ENCODE measurements at places on chromosomes 1 and 21.

GRCh38 chr1:65765631-65766030 is 27.1 kb upstream of the PDE4B start:
- no peak for DNase-seq

GRCh38 chr1:213876531-213876930 is 111.2 kb upstream of the PROX1 start:
- no peak for DNase-seq

DNA sequence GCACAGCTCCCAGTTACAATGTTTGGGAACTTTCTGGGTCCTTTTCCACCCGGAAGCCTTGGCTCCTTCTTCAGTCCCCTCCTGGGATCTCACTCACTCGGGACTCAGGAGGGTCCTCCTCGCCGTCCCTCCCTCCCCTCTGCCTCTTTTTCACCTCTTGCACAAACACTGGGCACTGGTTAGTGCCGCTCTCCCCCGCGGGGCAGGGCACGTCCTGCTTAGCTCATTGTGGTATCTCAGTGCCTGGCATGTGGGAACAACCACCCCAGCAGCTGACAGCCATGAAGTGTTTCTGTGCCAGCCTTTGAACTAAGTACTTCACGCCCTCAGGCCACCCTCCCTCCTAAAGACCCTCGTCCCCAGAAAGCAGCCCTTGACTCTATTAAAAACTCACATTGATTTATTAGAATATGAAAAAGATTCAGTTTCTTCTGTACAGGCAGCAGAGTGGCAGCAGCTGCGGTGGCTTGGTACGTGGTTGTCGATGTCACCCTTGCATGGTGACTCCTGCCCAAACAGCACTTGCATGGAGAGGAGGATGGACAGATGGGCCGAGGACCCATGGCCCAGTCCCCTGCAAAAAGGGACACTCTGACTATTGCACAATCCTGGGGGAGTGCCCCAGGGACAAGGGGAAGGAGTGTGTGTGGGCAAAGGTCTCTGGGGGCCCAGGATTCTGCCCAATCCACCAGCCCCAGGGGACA is 56.3 kb downstream of the SLC9A1 start:
- no peak for DNase-seq

DNA sequence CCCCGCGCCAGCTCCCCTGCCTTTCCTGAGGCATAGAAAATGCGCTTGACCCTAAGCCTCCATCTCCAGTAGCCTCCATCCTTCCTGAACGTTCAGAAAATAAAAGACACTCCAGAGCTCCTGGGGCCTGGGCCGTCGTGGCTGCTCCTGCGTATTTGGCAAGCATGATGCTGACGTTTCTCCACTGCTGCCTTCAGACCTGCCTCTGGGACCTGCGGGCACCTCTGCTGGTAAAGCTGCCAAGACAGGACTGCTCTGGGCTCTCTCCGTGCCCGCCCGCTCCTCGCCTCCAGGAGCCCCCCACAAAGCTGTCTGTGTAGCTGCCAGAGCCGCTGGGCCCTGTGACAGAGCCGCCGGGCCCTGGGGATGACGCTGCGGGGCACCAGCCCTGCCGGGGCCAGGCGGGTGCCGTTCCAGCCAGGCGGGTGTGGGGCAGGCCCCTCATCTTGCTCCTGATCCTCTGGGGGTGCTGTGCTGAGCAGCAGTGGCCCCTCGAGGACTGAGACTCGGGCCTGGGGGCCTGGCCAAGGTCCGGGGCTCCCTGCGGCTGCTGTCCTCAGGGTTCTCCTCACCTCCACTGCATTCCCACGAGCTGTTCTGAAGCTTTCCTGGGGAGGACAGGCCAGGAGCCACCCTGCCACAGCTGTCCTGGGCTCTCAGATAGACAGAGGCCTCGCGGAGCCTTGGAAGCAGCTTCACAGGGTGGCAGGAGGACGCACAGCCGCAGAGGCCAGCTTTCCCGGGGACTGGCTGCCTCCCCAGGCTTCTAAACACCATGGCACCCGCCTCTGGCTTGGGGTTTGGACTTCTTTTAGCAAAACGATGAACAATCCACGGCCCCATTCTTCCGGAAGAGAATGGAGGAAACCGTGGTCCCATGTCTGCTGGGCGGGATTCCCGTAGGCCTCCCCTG is 48.1 kb downstream of the MORN1 start:
- DNase-seq, result no peak

GRCh38 chr21:27725916-27726315 is 759.0 kb upstream of the ADAMTS5 start:
- no peak for DNase-seq

DNA sequence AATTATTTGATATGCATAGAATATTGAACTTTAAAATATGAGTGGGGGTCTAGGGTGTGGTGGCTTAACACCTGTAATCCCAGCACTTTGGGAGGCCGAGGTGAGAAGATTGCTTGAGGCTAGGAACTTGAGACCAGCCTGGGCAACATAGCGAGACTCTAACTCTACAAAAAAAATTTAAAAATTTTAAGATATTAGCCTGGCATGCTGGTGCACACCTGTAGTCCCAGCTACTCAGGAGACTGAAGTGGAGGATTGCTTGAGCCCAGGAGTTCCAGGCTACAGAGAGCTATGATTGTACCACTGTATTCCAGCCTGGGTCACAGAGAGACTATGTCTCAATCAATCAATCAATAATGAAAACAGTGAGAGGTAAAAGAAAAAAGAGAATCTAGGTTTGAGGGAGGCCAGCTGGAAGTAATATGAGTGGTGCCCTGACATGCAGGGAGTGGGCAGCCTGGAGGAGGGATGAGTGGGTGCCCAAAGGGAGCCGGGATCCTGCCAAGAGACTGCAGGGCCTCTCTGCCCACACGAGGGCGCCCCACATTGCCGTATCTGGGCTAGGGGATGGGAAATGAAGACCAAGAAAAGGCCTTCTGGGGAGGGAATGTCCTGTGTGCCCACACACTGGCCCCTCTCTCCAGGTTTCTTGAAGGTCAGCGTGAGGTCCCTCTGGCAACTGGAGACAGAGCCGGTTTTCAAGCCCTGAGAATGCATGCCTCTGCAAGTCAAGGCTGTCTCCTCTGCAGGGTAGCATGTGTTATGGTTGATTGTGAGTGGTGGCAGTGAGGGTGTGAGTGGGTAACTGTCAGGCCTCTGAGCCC is 93.9 kb upstream of the PPM1J start:
- no peak for DNase-seq

- no peak for DNase-seq
Measured at GRCh38 chr1:95384567-95384966, 150.6 kb downstream of the RWDD3 start.

DNA sequence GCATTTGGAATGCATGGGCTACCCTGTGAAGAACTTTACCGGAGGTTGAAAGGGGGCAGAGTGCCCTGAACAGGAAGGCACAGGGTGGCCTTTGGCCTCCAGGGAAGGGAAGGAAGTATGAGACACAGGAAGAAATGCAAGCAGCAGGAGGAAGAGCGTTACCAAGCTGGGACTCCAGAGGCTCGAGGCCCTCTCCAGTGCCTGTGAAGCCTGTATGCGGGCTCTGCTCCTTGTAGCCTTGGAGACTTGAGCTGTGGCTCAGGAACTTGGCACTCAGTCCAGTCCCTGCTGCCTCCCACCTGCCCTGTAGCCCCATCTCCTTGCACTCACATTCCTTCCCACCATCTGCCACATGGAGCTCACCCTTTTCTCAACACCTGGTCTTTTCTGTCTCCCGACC is 33.5 kb upstream of the RNF19B start:
- DNase-seq, result no peak

GRCh38 chr1:90187323-90187585 is 192.3 kb downstream of the ZNF326 start:
- DNase-seq, result no peak

- no peak for DNase-seq
Measured at GRCh38 chr1:182910143-182910542, 42.8 kb downstream of the SHCBP1L start.

GRCh38 chr1:212858461-212859265 is 588 bp downstream of the FLVCR1 start:
- DNase-seq, result no peak

DNA sequence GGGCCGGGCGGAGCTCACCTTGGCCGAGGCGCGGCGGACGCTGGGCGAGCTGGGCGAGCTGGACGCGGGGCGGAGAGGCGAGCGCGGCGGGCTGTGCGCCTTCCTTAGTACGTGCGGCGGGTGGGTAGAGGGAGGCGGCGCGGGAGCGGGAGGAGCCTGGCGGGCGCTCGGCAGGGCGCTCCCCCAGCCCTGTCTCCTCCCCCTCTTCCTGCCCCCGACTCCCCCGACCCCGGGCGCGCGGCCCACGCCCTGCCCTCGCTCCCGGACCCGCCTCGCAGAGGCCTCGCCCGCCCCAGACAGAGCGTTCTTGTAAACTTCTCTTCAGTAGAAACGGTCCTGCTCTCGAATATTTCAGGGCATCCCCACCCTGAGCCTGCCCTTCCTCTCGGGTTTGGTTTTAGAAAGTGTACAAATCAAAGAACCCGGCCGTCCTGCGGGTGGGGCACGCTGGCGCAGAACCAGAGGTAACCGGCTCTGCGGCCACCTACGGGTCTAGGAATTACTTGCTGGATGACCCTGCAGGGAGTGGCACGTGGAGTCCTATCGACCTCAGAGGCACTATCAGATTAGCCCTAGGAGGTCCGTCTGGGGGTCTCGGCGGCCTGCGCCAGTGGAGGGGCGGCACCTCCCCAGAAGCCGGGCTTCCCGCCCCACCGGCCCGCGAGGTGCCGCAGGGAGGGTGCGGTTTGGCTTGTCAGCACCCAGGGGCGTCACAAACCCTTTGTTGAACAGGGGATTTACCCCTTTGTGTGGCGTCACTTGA is at the start of gene S100A10:
Gene S100A10, minus strand, starts transcription at position 126 of the 763 bp plus-strand sequence. CDS start 7,629 bp downstream, outside the sequence.
- peak; percentile 35 for DNase-seq

DNA sequence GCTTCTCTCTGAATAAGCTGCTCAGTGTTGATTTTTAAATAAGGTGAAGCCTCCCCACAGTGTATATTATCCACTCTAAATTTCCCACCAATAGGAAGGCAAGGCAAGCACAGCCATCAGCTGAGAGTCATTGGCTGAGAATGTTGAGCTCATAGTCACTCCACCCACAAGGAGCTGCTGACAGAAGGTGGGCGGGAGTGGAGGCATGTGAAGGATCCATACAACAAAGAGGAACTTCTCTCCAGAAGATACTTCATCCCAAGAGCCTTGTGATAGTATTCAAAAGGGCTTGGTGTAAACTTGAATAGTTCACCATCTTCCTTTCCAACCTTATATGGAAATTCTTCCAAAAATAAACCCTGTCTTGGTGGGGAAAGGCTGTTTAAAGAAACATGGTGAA is 42.8 kb downstream of the SAMD13 start:
- DNase-seq, result no peak

- DNase-seq, result no peak
Measured at GRCh38 chr21:42047821-42048613, 23.1 kb upstream of the UMODL1 start.

DNA sequence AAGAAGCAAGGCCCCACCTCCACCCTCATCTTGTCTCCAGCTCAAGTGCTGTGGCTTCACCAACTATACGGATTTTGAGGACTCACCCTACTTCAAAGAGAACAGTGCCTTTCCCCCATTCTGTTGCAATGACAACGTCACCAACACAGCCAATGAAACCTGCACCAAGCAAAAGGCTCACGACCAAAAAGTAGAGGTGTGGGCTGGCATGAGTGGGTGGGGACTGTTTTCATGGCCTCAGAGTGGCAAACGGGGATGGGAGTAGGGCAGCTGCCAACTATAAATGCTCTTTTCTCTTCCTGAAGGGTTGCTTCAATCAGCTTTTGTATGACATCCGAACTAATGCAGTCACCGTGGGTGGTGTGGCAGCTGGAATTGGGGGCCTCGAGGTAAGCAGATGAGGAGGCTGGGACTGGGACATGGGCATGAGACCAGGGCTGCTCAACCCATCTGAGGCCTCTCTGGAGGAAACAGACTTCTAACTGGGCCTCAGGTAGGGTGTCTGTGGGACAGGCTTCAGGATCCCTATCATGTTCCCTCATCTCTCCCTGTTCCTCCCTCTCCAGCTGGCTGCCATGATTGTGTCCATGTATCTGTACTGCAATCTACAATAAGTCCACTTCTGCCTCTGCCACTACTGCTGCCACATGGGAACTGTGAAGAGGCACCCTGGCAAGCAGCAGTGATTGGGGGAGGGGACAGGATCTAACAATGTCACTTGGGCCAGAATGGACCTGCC is 8.8 kb upstream of the P3R3URF start:
- no peak for DNase-seq

All from esophagus squamous epithelium (tissue), 5 donors.